Caco-2 (cell line): ENCODE measurements at places on chromosomes 6 and 20.

GRCh38 chr6:21596949-21597682 lies 3.6 kb downstream of the SOX4 start:
- H3K27ac ChIP-seq = peak overlapping the region; percentile 93
- peaks cover 2% of the 10 kb centered on the region; the same call in 1 of the 2 replicates for H3K36me3 ChIP-seq
- H3K4me1 ChIP-seq = peaks cover 20% of the 10 kb centered on the region
- H3K4me3 ChIP-seq = peak overlapping the region; percentile 99
- no peak for DNase-seq

GRCh38 chr6:35650015-35650414 lies 38.7 kb downstream of the FKBP5 start:
- no peaks in the 10 kb centered on the region for H3K4me1 ChIP-seq
- no peaks in the 10 kb centered on the region for H3K27me3 ChIP-seq
- no peak overlapping the region for H3K4me3 ChIP-seq
- no peaks in the 10 kb centered on the region for H3K36me3 ChIP-seq

- DNase-seq = no peak
- H3K4me1 ChIP-seq = peaks cover 13% of the 10 kb centered on the region; the same call in 1 of the 2 replicates
- H3K27ac ChIP-seq = no peak overlapping the region
- no peak overlapping the region for H3K4me3 ChIP-seq
Observed at GRCh38 chr6:21856456-21856825, 262.9 kb downstream of the SOX4 start.

- no peak for DNase-seq
- H3K4me3 ChIP-seq = no peak overlapping the region
- no peak overlapping the region for H3K27ac ChIP-seq
- no peaks in the 10 kb centered on the region for H3K36me3 ChIP-seq
- no peaks in the 10 kb centered on the region for H3K4me1 ChIP-seq
Observed at GRCh38 chr6:123393331-123393730, 243.4 kb downstream of the TRDN start.

DNA sequence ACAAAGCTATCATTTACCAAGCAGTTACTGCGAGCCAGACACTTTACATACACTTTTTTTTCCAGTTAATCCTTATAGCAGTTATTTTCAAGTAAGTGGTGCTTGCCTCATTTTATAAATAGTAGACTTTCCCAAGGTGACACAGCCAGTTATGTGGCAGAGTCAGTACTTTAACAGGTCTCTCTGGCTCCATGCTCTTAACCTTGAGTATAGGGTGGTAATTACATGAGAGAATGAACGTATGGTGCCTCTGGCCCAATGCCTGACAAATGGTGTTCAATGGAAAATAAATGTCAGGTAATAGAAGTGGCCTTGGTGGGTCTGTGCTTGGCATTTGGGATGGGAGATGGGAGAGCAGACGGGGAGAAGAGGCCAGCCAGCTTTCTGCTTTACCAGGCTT lies 316.3 kb downstream of the SLC35F1 start:
- no peak overlapping the region for H3K27ac ChIP-seq
- DNase-seq = no peak
- H3K4me1 ChIP-seq = no peaks in the 10 kb centered on the region
- H3K4me3 ChIP-seq = no peak overlapping the region

GRCh38 chr20:34843421-34843820 lies 18.0 kb upstream of the NCOA6 start:
- no peaks in the 10 kb centered on the region for H3K36me3 ChIP-seq
- H3K4me1 ChIP-seq = no peaks in the 10 kb centered on the region
- H3K27me3 ChIP-seq = no peaks in the 10 kb centered on the region

DNA sequence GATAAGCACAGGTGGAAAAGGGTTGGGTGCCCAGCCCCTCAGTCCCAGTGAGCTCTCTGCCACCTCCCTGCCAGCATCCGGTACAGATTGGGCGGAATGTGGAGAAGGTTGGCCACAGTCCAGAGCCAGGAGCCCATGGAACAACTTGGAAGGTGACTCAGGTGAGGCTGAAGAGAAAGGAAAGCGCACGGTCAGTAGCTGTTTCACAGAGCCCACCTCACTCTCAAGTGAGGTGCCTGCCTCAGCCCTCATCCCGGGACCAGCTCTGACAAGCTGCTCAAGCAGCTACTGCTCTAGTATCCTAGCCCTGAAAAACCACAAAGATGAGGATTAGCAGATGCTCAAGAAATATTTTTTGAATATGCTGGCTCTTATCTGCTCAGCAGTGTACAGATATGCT lies 1.1 kb upstream of the MMP24OS start:
- DNase-seq = no peak
- H3K36me3 ChIP-seq = peaks cover 18% of the 10 kb centered on the region
- peaks cover 9% of the 10 kb centered on the region for H3K4me1 ChIP-seq
- no peak overlapping the region for H3K4me3 ChIP-seq

DNA sequence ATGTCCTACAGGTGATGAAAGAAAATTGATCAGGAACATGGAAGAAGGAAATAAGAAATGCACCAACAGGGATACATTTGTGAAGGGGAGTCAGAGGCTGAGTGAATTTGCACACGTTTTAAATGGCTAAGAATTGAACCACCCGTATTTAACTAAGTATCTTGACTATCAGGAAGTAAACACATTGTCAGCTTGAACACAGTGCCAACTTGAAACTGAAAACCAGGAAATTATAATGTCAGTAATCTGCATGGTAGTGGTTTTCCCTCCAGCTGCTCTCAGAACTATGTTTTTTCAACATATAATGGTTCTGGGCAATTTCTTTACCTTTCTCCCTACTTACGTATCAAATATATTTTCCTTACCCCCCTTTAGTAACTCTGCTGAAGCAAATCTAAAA lies 366.5 kb upstream of the POU3F2 start:
- no peaks in the 10 kb centered on the region for H3K36me3 ChIP-seq
- DNase-seq = no peak
- no peaks in the 10 kb centered on the region; the same call in 1 of the 2 replicates for H3K27me3 ChIP-seq

DNA sequence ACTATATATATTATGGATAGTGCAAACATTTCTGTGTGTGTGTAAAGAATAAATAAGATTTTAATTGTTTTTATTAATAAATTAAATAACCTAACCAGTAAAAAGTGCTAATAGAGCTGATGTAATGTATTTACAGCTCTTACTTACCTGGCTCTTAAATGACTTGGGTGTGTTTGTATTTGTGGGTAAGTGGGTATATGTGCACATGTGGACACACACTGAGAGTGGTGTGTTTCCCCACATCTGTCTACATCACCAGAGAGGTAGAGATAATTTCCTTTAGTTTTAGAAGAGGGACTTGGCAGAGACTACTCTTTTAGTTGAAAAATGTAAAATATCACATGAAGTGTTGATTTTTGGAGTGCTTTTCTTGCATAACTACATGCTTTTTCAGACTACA lies 76.0 kb downstream of the UST start:
- H3K27me3 ChIP-seq = no peaks in the 10 kb centered on the region
- no peaks in the 10 kb centered on the region for H3K4me1 ChIP-seq
- H3K4me3 ChIP-seq = no peak overlapping the region

DNA sequence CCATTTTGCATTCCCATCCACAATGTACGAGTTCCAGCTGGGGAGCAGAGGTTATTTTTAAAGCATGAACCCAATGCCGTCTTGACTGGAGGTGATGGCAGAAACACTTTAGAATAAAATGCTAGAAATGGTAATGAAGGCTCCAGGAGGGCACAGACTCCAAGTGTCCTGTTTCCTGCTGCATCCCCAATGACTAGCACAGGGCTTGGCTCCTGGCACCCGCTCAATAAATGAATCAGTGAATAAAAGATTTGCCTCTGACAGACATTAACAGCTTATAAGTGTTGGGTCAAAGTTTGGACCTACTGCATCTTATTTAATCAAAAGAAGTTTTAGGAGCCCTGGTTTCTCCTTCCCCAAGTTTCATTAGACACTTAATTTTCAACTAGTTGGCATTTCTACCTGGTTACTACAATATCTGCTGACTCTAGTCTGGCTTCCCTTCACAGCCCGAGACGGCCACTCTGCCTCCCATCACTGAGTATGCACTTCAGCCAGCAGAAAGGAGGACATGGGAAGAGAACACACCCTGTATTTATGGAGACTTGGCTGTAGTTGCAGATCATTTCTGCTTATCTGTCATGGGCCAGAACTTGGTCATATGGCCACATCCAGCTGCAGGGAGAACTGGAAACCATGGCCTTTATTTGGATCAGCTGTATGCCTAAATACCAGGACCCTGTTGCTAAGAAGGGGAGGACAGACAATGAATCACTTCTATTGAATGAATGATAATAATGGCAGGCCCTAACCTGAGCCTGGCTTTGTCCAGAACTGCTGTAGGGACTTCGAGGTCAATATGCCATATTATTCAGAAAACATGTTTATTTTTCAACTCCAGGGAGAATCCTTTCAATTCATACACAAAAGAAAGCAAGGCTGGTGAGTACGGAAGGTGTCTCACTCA lies 63.1 kb downstream of the TTI1 start:
- no peak for DNase-seq
- no peaks in the 10 kb centered on the region for H3K36me3 ChIP-seq
- H3K27me3 ChIP-seq = no peaks in the 10 kb centered on the region
- no peaks in the 10 kb centered on the region for H3K4me1 ChIP-seq
- no peak overlapping the region for H3K27ac ChIP-seq

- no peak overlapping the region for H3K27ac ChIP-seq
- H3K27me3 ChIP-seq = no peaks in the 10 kb centered on the region
- no peaks in the 10 kb centered on the region for H3K36me3 ChIP-seq
- DNase-seq = no peak
- no peaks in the 10 kb centered on the region for H3K4me1 ChIP-seq
- no peak overlapping the region for H3K4me3 ChIP-seq
Observed at GRCh38 chr6:14922706-14923460, 323.0 kb upstream of the JARID2 start.

DNA sequence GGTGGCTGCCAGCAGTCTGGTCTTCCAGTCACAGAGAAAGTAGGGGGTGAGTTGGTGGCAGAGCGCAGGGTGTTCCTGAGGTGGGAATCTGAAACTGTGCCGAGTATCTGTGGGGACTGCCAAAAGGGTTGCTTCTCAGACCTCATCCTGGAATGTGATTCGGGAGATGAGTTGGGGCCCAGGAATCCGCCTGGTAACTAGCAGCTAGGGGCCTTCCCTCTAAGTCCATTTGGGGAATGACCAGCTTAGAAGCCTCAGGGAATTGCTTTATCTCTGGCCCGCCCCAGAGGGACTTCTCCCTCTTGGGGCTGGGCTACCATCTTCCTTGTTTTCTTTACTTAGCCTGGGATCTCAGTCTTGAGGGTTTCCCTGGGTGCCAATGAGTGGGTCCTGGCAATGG lies 49.6 kb downstream of the MOCS1 start:
- no peak overlapping the region for H3K4me3 ChIP-seq
- no peaks in the 10 kb centered on the region for H3K27me3 ChIP-seq
- no peak for DNase-seq
- no peaks in the 10 kb centered on the region for H3K36me3 ChIP-seq
- H3K4me1 ChIP-seq = peaks cover 14% of the 10 kb centered on the region; the same call in 1 of the 2 replicates

DNA sequence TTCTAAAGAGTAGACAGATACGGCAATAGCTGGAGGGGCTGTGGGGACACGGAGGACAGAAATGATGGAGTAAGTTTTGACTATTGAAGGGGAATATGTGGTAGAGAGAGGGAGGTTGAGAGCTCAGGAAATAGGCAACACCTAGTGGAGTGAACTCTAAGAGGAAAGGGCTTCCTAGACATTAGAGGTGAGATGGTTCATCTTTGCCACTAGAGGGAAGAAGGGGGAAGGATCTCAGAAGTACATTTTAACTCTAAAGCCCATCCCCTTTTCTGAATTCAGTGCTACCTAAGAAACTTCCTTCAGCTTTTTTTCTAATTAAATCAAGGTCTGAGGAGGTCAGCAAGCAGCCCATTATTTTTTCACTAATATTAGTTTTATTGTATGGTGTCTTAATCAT lies 689.4 kb upstream of the MAP3K7 start:
- DNase-seq = no peak
- no peaks in the 10 kb centered on the region for H3K27me3 ChIP-seq
- no peak overlapping the region for H3K4me3 ChIP-seq
- H3K4me1 ChIP-seq = no peaks in the 10 kb centered on the region
- H3K27ac ChIP-seq = no peak overlapping the region

DNA sequence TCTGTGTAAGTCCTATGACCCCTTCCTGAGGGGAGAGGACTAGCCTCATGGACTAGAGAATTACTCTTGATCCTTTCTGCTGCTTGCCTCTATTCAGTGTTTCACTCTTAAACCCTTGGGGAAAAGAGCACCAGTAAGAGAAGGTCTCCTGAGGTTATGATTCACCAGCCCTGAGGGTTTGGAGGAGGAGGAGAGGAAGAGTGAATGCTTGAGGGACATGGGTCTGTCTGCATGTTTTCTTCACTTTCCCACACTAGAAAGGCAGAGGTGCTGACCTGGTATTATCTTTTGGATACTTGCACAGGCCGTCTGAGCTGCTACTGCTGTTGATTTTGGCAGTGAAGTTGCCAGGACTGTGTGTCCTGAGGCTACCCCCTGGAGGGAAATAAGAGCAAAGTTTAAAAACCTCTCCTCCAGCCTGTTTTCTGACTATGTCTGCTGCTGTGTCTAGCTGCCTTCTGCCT lies 78.3 kb downstream of the CD109 start:
- no peak for DNase-seq
- H3K4me3 ChIP-seq = no peak overlapping the region
- no peak overlapping the region for H3K27ac ChIP-seq
- no peaks in the 10 kb centered on the region for H3K27me3 ChIP-seq
- no peaks in the 10 kb centered on the region for H3K4me1 ChIP-seq

- no peaks in the 10 kb centered on the region for H3K27me3 ChIP-seq
- H3K4me1 ChIP-seq = peaks cover 24% of the 10 kb centered on the region
- peaks cover 21% of the 10 kb centered on the region for H3K36me3 ChIP-seq
- H3K4me3 ChIP-seq = peak overlapping the region; percentile 71
- no peak for DNase-seq
- H3K27ac ChIP-seq = peak overlapping the region; percentile 32
Observed at GRCh38 chr20:63736893-63737694, 630 bp downstream of the LIME1 start.

DNA sequence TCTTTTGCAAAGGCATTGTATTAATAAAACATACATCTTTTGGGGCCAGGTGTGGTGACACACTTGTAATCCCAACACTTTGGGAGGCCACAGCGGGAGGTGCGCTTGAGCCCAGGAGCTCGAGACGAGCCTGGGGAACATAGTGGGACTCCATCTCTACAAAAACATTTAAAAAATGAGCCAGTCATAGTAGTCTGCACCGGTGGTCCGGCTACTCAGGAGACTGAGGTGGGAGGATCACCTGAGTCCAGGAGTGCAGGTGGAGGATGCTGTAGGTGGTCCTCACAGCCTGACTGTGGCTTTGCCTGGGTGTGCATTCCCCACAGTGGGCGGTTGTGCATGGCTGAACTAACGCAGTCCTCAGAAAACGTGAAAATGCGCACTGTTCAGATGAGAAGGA lies 162.5 kb downstream of the DLL1 start:
- H3K4me1 ChIP-seq = peaks cover 17% of the 10 kb centered on the region
- no peaks in the 10 kb centered on the region for H3K36me3 ChIP-seq
- H3K27ac ChIP-seq = no peak overlapping the region

- no peak for DNase-seq
- H3K4me3 ChIP-seq = no peak overlapping the region
- H3K36me3 ChIP-seq = no peaks in the 10 kb centered on the region
- no peaks in the 10 kb centered on the region; the same call in 1 of the 2 replicates for H3K4me1 ChIP-seq
Observed at GRCh38 chr6:108080010-108080780, 5.7 kb upstream of the OSTM1 start.

- no peak overlapping the region for H3K4me3 ChIP-seq
- no peaks in the 10 kb centered on the region for H3K36me3 ChIP-seq
- no peak overlapping the region for H3K27ac ChIP-seq
- no peaks in the 10 kb centered on the region for H3K4me1 ChIP-seq
Observed at GRCh38 chr20:10824750-10825500, 151.1 kb upstream of the JAG1 start.

GRCh38 chr6:115894426-115894992 lies 166.2 kb downstream of the FRK start:
- H3K27ac ChIP-seq = no peak overlapping the region
- H3K4me1 ChIP-seq = no peaks in the 10 kb centered on the region
- H3K36me3 ChIP-seq = no peaks in the 10 kb centered on the region
- no peak overlapping the region for H3K4me3 ChIP-seq
- H3K27me3 ChIP-seq = no peaks in the 10 kb centered on the region
- no peak for DNase-seq
